ENCODE measurements at places on chromosomes 1 and 21.

DNA sequence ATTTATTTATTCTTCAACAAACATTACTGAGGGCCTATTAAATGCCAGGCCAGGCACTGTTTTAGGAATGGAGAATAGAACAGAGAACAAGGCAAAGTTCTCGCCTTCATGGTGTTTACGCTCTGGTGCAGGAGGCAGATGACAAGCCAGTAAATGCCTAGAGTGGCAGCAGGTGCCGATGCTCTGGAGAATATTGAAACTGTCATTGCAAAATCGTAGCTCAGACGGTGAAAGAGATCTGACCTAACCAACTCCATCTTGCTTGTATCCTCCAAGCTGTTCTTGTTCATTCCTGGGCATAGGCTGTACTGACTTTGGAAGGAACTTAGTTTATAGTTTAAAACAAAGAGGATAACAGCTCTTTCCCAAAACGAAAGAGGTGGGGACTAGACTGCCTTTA lies 13.5 kb upstream of the ENO1 start:
- DNase-seq, result no peak

DNA sequence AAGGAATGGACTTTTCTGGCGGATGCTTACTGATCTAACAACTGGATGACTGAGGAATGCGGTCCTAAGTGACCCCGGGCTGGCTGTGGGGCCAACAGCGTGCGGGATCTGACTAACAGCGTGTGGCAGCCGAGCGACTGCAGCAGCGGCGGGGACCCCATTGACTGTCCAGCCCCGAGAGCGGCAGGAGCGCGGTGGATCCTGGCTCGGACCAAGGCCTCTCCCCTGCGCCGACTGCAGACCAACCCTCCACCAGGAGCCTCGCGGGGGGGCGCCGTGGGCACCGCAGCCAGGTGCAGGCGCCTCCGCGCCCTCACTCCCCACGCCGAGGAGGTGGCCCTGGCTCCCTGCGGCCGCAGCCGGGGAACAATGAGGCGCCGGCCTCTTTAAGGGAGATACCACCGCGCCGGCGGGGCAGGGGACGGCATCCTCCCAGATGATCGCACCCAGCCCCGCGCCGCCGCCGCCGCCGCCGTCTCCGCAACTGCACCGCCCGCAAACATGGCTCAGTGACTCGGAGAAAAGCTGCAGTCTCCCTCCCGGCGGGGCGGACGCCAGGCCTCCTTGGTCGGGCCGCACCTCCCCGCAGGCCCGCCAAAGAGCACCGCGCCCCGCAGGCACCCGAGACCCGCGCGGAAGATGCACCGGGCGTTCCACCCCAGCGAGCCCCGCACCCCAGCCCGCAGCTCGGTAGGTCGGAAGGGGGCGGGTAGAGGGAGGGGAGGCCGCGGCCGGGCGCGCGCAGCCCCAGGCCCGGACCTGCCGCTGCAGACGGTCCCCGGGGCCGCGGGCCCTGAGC lies 694 bp upstream of the PDIK1L start:
- DNase-seq, result peak; percentile 72

GRCh38 chr1:39195166-39196111 lies 9.1 kb upstream of the MACF1 start:
- peak; percentile 50 for DNase-seq

GRCh38 chr1:7388141-7388487 lies 383.0 kb upstream of the VAMP3 start:
- DNase-seq, result no peak

GRCh38 chr1:41999884-42000283 lies 81.2 kb upstream of the HIVEP3 start:
- no peak for DNase-seq

DNA sequence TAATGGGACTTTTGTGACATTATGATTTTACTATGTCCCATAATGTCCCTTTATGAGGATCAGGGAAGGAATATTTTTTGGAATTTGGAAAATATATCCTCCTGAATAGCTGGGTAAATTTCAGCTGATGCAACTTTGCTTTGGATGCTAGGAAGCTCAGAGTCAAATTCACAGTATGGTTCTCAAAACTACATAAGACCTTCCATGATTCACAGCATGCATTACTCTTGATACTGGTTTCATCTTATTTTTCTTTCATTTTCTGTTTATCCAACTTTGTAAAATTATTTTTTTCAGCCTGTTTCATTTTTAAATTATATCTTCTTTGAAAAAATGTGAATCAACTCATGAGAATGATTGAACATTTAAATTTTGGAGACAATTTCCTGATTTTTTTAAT lies 160.2 kb downstream of the ATP6V1G3 start:
- DNase-seq, result no peak

DNA sequence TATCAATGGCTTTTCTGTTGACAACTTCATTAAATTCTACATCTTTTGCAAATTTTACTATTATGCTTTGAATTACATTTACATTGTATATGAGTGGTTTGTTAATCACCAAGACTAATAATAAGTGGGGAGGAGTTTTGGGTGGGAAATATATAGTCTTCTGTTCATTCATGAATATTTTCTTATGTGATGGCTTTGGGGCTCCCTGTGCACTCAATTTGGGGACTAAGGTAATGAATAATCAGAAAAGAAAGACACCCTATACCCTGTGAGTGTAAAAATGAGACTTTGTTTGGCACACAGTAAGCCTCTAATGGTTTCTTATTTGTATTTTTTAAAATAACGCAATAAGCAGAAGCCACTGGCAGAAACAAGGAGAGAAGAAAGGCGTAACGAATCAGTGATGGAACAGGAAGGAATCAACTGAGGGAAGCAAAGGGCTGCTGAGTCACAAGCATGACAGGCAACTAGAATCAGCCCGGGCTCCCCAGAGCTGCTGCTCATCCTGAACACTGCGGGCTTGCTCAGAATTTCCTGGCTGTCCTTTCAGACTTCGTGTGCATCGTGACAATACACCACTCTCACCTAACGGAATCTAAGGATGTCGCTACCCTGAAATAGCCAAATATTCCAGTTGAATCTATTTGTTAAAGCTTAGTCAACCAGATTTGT lies 20.8 kb upstream of the RGS2 start:
- DNase-seq, result no peak

DNA sequence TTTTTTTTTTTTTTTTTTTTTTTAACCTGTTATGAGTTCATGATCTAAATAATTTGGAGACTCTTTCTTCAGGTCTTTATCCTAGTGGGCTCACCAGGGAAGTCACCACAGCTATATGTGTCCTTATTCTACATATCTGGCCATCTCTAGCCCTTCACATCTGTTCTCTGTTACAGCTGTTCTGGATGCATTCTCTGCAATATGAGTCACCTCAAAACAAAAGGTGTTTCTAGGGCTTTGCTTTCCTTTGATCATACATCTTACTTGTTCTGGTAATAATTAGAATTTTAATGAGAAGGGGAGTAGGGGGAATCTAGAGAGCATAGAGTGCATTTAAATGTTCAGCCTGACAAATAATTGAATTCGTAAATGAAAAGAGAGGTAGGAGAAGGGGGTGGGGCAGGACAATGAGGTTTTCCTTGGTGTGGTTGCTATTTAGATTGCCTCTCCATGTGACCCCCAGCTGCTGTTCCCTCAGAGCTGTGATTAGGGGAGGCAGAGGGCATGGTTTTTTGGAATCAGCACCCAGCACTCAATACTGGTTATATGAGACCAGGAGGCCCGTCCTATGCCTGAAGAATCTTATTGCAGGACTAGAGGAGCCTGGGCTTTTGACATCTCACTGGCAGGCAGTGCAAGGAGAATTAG lies 8.0 kb downstream of the SYT6 start:
- DNase-seq, result no peak

DNA sequence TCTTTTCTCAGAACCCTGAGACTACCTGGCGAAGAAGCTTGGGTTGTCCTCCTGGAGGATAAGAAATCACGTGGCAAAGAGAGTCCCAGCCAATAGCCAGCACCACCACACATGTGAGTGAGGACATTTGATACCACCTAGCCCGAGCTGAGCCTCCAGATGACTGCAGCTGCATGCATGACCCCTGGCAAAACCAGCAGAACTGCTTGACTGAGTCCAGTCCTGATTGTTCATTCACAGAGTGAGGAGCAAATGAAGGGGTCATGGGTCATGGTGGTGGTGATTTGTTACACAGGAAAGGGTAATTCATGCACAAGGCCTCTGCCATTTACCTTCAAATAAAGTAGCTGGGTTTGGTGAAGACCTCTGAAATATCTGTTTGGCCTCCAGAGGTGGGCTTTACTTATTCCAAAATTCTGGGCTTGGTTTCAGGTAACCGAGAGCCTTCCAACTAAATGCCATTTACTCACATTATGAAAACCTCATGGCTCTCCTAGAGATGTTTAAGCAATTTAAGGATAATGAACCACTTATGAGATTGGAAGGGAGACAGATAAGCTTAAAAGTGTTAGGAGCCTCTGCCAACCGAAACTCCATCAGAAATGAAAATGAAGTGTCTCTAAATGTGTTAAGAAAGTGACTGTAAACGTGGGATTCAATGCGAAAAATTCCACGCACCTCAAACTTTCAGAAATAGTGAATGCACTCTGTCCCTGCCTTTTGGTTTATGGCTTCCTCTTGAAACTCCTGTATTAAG lies 163.3 kb downstream of the SLC35F3 start:
- DNase-seq, result no peak

DNA sequence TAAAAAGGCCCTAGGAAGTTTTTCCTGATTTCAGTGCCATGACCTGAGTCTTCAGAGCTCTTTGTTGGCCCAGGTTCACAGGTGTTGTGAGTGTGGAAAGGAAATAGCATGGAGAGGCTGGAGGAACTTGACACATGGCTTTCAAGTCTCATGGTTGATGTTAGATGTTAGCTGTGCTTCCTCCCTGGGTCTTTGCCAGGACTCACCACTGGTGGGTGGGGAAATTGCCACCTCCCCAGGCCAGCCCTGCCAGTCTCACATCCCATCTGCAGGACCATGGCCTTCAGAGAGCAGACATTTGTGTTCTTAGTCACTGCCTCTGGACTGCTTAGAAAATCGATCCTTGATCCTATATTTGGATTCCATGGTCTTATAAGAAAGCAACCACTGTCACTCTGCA lies 383.2 kb downstream of the DISC1 start:
- no peak for DNase-seq

GRCh38 chr1:230661976-230662375 lies 19.7 kb downstream of the COG2 start:
- no peak for DNase-seq

DNA sequence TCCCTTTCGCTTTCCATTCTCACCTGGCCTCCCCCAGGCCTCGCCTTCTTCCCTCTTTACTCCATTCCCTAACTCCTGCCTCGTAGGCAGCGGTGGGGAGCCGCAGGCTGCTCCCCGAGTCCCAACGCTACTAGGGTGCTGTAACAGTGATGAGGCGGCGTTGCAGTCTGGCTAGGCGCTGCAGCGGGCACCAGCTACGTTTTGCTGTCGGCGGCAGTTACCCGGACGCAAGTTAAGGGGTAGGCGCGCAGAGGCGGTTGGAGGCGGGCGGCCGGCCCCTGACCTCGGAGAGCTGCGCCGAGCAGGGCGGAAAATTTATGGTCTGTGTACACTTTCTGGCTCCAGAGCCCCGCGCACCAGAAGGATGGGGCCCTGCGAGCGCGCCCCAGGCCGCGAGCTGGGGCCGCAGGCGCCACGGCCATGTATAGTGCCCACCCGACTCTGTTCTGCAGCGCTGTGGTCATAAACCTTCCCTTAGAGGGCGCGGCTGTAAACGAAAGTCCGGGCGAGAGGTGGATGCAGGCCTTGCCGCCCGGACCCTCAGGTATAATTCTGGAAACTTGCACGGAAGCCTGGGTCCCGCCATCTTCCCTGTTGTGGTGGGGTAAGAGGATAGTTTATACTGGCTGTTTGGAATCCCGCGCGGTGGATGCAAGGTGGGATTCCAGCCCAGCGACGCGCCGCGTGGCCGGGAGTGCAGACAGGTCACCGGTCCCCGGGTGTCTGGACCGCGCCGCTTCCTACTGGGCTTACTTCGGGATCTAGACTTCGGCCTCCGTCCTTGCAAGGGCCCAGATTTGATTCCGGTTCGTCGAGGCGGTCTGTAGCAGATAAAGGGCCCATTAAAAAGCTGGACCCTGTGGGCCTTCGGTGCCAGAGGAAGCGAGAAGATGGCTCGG lies 15.0 kb downstream of the HLX start:
- DNase-seq, result no peak

- DNase-seq, result no peak
These were observed 128.5 kb downstream of the ZNF281 start for GRCh38 chr1:200281201-200281835.
